Fibroblast of skin of left quadriceps (primary cell): ENCODE measurements at places on chromosomes 12 and 14.

DNA sequence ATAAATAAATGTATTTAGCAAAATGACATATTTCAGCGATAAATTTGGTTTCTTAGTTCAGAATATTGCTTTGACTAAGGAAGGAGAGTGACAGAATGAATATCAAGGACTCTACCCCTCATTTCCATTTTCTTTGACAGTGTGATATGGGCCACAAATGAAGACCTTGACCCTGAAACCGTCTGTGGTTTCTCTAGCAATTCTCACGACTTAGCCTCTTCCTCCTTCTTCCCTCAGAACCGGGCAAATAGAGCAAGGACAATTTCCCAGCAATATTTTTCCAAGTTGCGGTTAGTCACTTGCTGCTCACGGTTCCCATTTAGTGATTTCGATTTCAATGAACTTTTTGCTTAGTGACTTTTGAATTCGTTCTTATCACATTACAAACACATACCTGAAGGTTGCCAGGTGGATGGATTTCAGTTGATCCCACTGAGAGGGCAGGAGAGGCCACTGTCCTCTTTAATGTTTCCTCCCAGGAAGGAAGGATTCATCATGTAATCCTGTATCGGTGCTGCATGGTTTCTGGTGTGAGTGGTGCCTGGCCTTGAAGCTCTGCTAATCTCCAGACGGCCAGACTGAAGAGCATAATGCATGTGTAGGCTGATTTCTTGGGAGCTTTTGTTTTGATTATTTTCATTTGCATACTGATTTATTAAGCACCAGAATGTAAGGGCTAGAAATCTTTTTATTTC is 77.6 kb downstream of the CHST11 start:
- no peak for DNase-seq

DNA sequence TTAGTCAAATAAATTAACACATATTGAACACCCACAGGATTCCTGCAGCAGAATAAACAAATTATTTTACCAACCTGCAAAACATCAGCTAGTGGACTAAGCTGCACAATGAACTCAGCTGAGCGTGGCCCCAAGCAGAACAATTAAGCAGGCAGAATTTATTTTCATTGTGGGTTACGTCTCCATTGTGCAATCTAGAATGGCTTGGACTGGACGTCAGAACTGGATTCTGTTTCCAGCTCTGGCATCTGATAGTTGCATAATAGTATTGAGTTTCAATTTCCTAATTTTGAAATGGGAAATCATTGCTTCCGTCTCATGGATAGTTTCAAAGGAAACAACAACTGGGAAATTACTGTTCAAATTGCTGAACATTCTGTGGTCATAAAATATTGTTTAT is 35.5 kb upstream of the RERG start:
- DNase-seq: no peak

GRCh38 chr12:124940143-124940392 is 25.6 kb upstream of the UBC start:
- DNase-seq: no peak

- no peak for DNase-seq
Observed at GRCh38 chr14:85250414-85251189, 279.3 kb upstream of the FLRT2 start.

DNA sequence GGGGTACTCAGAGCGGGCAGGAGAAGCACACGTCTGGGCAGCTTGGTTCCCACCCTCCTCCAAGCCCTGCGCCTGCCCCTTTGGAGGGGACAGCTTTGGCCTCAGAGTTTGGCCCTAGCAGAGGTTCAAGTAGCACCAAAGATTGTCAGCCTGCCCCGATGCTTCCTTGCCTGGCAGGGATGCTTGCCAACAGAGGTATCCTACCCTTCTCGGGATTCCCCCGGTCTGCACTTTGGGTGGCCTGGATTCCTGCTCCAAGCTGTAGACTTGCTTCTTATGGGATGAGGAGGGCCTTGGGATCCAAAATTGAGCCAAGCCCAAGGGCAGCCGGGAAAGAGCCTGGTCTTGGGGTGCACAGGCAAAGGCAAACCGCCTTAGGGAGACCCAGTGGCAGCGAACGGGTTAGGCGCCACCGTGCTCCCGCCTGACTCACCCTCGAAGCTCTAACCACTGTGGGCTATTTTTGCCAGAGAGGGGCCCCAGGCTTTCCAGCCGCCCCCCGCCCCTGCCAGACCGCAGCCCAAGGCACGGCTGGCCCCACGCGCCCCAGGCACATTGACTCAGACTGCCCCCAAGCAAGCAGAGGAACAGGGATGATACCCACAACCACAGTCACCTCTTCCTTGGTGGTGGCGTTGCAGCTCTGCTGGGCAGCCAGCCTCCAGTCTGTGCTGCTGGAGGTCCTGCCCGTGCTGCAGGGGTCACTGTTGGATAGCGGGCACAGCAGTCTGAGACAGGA is 847 bp upstream of the WNT10B start:
- DNase-seq: no peak

GRCh38 chr12:41701943-41702601 is 442.6 kb downstream of the GXYLT1 start:
- no peak for DNase-seq

- DNase-seq: no peak
Observed at GRCh38 chr14:71661441-71661840, 270.8 kb upstream of the RGS6 start.

DNA sequence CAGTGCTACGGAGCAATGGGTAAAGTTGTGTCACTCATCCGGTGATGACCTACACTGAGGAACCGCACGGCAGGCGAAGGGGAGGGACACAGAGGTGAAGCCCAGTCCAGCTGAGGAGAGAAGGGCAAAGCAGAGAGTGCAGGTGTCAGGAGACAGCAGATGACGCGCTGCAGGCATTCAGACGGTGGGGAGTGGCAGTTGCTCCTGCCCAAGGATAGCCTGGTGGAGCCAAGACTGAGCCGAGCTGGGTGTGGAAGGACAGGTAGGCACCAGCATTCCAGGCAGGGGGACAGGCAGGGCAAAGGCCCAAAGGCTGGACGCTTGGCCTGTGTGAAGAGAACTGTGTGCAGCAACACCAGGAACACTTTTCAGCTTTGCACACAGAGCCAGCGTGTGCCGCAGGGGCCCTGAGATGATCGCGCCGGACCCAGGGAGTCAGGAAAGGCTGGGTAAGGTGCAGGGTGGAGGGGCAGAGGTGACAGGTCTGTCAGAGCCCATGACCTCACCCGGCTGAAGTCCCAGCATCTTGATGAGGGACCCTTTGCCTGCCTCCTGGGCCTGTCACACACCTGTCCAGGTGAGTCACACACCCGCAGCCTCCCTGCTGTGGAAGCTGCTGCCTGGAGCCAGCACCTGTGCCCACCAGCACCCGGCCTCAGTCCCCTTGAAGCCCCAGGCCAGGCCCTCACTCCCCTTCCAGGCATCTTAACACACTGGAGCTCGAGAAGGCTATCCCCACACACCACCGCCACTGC is 48.4 kb downstream of the TSPAN11 start:
- no peak for DNase-seq

DNA sequence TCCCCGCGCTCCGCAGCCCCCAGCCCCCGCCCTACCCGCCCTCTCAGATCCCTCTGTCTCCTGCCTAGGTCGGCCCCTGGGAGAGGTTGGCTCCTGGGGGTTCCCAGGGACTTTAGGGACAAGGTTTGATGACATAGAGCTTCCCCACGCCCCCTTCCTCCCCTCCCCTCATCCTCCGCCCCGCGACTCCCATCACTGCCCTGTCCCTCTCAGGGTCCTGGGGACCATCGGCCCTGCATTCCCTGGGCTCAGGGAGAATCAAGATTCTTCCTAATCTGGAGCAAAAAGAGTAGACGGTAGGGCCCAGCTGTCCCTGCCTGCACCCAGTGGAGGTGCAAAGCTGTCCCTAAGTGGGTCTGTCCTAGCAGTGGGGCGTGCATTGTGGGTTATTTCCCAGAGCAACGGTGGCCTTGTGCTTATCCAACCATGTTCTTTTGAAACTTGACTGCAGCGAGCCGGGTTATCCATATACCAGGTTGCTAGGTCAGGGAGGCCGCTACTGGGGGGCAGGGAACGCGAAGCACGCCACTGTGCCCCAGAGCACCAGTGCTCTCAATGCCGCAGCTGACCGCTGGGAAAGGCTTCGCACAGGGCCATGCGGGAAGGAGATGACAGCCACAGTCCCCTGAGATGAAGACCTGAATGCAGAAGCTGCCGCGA is 124.4 kb upstream of the PRMT8 start:
- no peak for DNase-seq

- DNase-seq: no peak
Observed at GRCh38 chr12:89801284-89801683, 92.6 kb upstream of the ATP2B1 start.

GRCh38 chr14:64114166-64114565 is 180.0 kb downstream of the ESR2 start:
- no peak for DNase-seq

DNA sequence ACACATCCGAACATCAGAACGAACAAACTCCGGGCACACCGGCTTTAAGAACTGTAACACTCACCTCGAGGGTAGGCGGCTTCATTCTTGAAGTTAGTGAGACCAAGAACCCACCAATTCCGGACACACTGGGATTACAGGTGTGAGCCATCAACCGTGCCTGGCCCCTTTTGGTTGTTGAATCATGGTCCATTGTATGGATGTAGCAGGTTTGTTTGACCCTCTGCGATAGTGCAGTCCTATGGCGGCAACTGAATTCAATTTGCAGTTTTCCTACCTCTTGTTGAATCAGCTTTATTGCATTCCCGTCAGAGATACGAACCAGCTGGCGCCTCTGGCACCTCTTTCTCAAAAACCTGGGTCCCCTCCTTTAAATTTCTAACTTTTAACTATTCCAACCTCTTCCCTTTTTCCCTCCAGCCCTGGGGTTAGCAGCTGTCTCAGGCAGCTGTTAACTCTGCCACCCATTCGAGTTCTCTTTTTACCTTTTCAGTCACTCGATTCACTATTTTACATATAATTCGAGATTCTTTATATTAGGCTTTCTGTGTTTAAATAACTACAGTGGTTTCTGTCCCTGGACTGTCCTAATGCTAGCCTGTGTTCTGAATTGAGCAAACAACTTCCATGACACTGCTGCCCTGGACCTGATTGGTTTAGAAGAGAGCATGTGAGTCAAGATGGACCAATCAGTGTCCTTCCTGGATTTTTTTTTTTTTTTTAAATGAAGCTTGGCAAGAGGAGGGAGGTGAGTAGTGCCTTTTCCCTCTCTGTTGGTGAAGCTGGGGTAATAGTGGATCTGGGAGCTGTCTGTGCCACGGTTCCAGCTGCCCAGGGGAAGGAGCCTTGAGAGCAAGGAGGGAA is 261.5 kb downstream of the PCNX1 start:
- DNase-seq: no peak

DNA sequence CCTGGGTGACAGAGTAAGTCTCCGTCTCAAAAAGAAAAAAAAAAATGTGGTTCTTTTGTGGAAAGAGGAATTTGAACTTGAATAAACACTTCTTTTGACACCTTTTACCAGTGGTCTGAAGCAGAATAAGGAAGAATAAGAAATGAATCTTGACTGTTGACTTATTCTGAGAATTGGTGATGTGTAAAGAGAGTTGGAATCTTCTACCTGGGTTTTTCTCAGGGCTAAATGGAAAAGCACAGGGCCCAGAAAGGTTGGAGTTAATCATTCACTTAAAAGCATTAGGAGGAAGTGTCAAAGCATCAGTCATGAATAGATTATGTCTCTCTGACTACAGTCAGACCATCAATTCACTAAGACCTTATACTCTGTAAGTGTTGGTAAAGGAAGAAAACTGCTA is 13.9 kb downstream of the PNMA1 start:
- DNase-seq: no peak

GRCh38 chr12:114902665-114903064 is 218.7 kb upstream of the TBX3 start:
- DNase-seq: no peak

- DNase-seq: no peak
Observed at GRCh38 chr14:106826833-106827369, 1300.5 kb downstream of the TMEM121 start.

GRCh38 chr14:102591372-102591943 is 991 bp upstream of the RCOR1 start:
- DNase-seq: no peak

- no peak for DNase-seq
Observed at GRCh38 chr14:71475916-71476315, 456.3 kb upstream of the RGS6 start.

DNA sequence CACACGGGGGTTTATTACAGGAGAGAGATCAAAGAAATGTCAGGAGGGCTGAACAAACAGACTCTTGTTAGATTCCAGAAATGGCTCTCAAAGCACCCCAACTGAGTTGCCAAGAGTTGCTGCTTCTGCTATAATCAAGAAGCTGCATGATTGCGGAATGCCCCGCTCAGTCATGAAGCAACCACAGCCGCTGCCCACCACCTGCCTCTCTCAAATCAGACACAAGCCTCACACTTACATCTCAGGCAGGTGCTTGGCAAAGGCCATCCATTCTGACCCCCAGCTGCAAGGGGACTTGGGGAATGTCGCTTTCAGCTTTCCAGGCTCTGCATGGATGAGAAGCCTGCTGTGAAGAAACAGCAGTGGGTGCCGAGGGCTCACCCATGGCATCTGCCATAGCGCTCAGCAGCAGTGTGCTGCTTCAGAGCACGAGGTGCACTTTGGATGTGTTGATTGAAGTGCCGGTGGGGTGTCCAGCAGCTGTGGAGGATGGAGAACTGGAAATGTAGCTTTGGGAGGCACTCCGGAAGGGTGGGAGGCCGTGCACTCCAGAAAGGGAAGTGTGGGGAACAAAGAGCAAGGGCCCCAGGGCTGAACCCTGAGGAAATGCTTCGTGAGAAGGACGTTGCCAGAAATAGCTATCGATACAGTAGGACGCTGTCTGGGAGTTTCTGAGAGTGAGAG is 37.7 kb downstream of the LRRC74A start:
- no peak for DNase-seq

DNA sequence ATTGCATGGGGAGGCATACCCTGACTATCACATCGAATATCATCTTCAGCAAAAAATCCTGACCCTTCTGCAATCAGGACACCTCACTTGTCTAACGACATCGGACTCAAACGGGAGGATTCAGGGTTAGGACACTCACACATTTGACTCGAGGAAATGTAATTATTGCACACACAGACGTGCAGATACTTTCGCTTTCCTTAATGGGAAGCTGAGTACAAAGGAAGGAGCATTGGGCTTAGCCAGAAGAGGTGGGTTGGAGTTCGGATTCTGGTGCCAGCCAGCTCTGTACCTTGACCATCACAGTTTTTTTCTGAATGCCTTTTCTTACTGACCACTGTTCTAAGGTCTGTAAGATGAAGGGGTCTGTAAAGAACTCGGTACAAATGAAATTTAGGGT is 260.4 kb downstream of the GALC start:
- no peak for DNase-seq

DNA sequence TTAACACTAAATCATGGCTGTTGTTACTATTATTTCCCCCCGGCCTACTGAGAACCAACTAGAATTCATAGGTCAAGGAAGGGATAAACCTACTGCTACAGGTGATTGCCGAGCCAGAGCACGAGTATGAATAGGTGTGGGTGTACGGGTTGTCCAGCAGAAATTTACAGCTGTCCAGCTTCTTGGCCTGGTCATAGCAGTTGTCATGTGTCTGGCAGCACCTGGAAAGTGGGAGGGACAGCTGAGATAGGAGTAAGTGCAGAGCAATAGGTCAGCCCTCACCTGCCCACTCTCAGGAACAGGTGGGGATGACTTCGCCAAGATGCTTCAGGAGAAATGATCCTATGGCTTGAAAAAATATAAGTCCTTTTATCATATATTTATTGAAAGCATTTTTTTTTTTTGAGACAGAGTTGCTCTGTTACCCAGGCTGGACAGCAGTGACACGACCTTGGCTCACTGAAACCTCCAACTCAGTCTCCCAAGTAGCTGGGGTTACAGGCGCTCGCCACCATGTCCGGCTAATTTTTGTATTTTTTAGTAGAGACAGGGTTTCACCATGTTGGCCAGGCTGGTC is 2.6 kb downstream of the PLA2G1B start:
- no peak for DNase-seq
